Aorta (tissue), 5 donors: ENCODE measurements at places on chromosomes 2 and 18. TPM values are rescaled to one million over a fixed set of nuclear protein-coding genes. Genes with fewer than 3 reads are reported as not detected.
A peak's percentile ranks its signal among the peaks of the same experiment; 100 is the strongest.

- no peaks in the 10 kb centered on the region for H3K27me3 ChIP-seq
- DNase-seq: no peak
- no peak overlapping the region for H3K4me3 ChIP-seq
- no peaks in the 10 kb centered on the region for H3K4me1 ChIP-seq
These were observed 76.9 kb downstream of the NXPH2 start for GRCh38 chr2:138703242-138703641.

GRCh38 chr2:238169708-238170251 is 11.0 kb downstream of the ERFE start:
- H3K4me3 ChIP-seq: no peak overlapping the region
- no peaks in the 10 kb centered on the region for H3K27me3 ChIP-seq
- peaks cover 5% of the 10 kb centered on the region for H3K36me3 ChIP-seq
- H3K4me1 ChIP-seq: no peaks in the 10 kb centered on the region
- H3K27ac ChIP-seq: peak overlapping the region; percentile 78
- DNase-seq: peak; percentile 75

DNA sequence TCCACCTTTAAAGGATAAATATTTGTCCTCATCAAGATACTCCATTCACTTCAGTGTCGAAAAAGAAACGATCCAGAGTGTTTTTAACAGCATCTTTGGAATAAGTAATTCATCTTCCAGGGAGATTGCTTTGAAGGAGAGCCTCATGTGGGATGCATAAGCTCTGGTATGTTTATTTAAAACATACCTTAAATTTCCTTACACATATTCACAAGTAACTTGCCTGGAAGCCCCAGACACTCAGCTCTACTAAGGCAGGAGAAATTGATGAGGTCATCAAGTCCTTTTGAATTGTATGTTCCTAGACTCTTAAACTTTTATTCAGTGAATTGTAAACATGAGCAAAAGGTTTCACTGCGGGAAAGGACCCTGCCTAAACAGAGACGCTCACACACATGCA is 103.0 kb downstream of the CDK15 start:
- H3K36me3 ChIP-seq: no peaks in the 10 kb centered on the region
- no peak overlapping the region for H3K27ac ChIP-seq
- no peaks in the 10 kb centered on the region for H3K4me1 ChIP-seq
- H3K27me3 ChIP-seq: peaks cover 1% of the 10 kb centered on the region

DNA sequence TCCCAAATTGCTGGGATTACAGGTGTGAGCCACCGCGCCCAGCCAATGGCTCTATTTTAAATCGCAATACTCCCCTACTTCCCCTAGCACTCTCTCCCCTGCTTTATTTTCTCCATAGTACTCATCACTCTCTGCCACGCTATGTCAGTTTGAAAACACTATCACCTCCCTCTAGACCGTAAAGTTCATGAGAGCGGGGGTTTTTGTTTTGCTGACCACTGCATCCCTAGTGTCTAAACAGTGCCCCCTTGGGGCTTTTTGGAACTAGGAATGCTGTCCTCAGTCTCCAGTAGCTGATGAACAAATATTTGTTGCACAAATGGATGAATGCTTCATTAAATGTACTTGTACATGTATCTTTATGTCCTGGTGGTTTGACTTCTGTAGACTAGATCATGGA is 44.1 kb downstream of the ATOH8 start:
- no peak overlapping the region for H3K4me3 ChIP-seq
- DNase-seq: peak; percentile 4
- H3K36me3 ChIP-seq: no peaks in the 10 kb centered on the region
- H3K27ac ChIP-seq: no peak overlapping the region

The BIN1 gene
- total RNA-seq: 22.9 TPM

DNA sequence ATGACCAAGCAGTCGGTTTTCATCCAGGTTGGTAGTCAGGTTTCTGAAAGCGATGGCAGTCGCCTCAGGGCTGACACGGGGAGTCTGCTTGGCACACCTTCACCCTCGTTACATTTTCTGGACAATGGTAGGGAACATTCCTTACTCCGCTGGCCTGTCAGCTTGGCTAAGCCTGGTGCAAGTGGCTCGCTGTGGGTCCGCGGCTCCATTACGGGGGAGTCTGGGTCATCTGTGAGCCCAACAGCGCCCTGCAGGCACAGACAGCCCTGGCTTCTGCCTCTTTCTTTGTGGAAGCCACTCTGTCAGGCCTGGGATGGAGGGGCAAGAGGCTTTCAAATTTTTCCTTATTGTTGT is 95.6 kb downstream of the HDAC4 start:
- H3K4me3 ChIP-seq: no peak overlapping the region
- no peaks in the 10 kb centered on the region for H3K27me3 ChIP-seq
- no peaks in the 10 kb centered on the region for H3K36me3 ChIP-seq

DNA sequence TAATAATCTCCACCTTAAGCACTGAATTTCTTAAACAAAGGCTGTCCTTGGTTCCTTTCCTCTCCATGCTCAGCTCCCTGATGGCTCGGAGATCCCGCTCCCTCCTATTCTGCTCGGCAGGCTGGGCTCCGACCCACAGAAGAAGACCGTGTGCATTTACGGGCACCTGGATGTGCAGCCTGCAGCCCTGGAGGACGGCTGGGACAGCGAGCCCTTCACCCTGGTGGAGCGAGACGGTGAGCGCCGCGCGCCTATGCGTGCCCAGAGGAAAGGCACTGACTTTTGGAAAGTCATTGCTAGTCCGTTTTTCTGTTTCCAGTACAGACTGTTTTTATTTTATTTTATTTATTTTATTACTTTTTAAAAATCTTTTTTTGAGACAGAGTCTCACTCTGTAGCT is 9.6 kb downstream of the CNDP2 start:
- H3K27me3 ChIP-seq: no peaks in the 10 kb centered on the region
- no peak for DNase-seq
- no peak overlapping the region for H3K4me3 ChIP-seq
- no peak overlapping the region for H3K27ac ChIP-seq
- no peaks in the 10 kb centered on the region for H3K4me1 ChIP-seq

DNA sequence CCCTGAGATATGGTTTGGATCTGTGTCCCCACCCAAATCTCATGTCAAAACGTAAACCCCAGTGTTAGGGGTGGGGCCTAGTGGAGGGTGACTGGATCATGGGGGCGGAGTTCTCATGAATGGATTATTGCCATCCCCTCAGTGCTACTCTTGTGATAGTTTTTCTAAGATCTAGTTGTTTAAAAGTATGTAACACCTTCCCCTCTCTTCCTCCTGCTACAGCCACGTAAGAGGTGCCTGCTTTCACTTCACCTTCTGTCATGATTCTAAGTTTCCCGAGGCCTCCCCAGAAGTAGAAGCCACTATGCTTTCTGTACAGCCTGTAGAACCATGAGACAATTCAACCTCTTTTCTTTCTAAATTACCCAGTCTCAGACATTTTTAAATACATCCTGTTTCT is 16.9 kb downstream of the PUM2 start:
- no peak overlapping the region for H3K4me3 ChIP-seq
- no peaks in the 10 kb centered on the region for H3K27me3 ChIP-seq
- H3K4me1 ChIP-seq: no peaks in the 10 kb centered on the region

GRCh38 chr2:68757081-68757480 is 22.5 kb downstream of the ARHGAP25 start:
- no peaks in the 10 kb centered on the region for H3K36me3 ChIP-seq
- no peaks in the 10 kb centered on the region for H3K27me3 ChIP-seq
- no peaks in the 10 kb centered on the region for H3K4me1 ChIP-seq
- no peak overlapping the region for H3K4me3 ChIP-seq

The MARS2 gene
- 3.7 TPM for total RNA-seq

- H3K27ac ChIP-seq: no peak overlapping the region
- no peak for DNase-seq
- no peaks in the 10 kb centered on the region for H3K27me3 ChIP-seq
- no peak overlapping the region for H3K4me3 ChIP-seq
These were observed 46.0 kb downstream of the SOCS6 start for GRCh38 chr18:70334728-70335329.

GRCh38 chr2:85089585-85089984 is 43.6 kb upstream of the TCF7L1 start:
- H3K36me3 ChIP-seq: no peaks in the 10 kb centered on the region
- no peak overlapping the region for H3K4me3 ChIP-seq

GRCh38 chr18:10195529-10195928 is 258.9 kb upstream of the APCDD1 start:
- H3K27me3 ChIP-seq: no peaks in the 10 kb centered on the region
- no peak overlapping the region for H3K27ac ChIP-seq
- no peaks in the 10 kb centered on the region for H3K4me1 ChIP-seq
- H3K4me3 ChIP-seq: no peak overlapping the region

GRCh38 chr2:12253167-12253778 is 463.5 kb upstream of the TRIB2 start:
- H3K27ac ChIP-seq: no peak overlapping the region
- H3K4me3 ChIP-seq: no peak overlapping the region
- H3K36me3 ChIP-seq: no peaks in the 10 kb centered on the region
- no peaks in the 10 kb centered on the region for H3K27me3 ChIP-seq

- H3K4me1 ChIP-seq: no peaks in the 10 kb centered on the region
- no peak for DNase-seq
- H3K4me3 ChIP-seq: no peak overlapping the region
- no peak overlapping the region for H3K27ac ChIP-seq
- H3K27me3 ChIP-seq: no peaks in the 10 kb centered on the region
These were observed 88.8 kb downstream of the UXS1 start for GRCh38 chr2:106105151-106105922.

The AKAIN1 gene
- total RNA-seq: not detected

GRCh38 chr2:157932480-157933159 is 56.5 kb upstream of the ACVR1 start:
- no peak overlapping the region for H3K27ac ChIP-seq
- H3K27me3 ChIP-seq: no peaks in the 10 kb centered on the region
- H3K36me3 ChIP-seq: no peaks in the 10 kb centered on the region
- no peaks in the 10 kb centered on the region for H3K4me1 ChIP-seq

The MDH1B gene
- 0.93 TPM for total RNA-seq

The MRPL19 gene
- total RNA-seq: 33.2 TPM

GRCh38 chr18:63365876-63366212 is 1.2 kb downstream of the KDSR start:
- no peaks in the 10 kb centered on the region for H3K4me1 ChIP-seq
- H3K27me3 ChIP-seq: no peaks in the 10 kb centered on the region

DNA sequence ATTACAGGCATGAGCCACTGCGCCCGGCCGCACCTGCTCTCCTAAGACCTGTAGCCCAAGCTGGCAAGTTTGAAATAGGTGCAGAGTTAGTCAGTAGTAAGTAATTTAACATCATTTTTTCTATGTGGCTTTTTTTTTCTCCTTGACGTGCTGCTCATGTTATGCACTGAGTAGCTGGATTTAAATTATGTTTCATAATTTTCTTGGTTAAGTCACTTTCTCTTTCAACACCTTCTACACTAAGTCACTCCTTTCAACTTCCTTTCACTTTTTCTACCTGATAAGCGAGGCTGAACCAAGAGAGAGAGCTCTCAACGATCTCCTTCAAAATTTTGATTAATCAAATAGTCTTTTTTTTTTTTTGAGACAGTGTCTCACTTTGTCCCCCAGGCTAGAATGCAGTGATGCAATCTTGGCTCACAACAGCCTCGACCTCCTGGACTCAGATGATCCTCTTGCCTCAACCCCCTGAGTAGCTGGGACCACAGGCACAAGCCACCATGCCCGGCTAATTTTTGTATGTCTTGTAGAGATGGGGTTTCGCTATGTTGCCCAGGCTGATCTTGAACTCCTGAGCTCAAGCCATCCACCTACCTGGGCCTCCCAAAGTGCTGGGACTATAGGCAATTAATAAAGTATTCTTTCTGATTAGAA is 13.1 kb downstream of the CASP8 start:
- H3K27me3 ChIP-seq: no peaks in the 10 kb centered on the region
- H3K36me3 ChIP-seq: no peaks in the 10 kb centered on the region
- no peak overlapping the region for H3K4me3 ChIP-seq
- no peaks in the 10 kb centered on the region for H3K4me1 ChIP-seq
- DNase-seq: no peak
- H3K27ac ChIP-seq: no peak overlapping the region

- no peak for DNase-seq
- peaks cover 4% of the 10 kb centered on the region for H3K36me3 ChIP-seq
- no peaks in the 10 kb centered on the region for H3K27me3 ChIP-seq
- no peak overlapping the region for H3K27ac ChIP-seq
- H3K4me1 ChIP-seq: no peaks in the 10 kb centered on the region
- H3K4me3 ChIP-seq: no peak overlapping the region
These were observed 2.9 kb downstream of the DDX1 start for GRCh38 chr2:15594291-15595256.

- no peak overlapping the region for H3K4me3 ChIP-seq
- H3K27me3 ChIP-seq: no peaks in the 10 kb centered on the region
- H3K36me3 ChIP-seq: no peaks in the 10 kb centered on the region
- no peaks in the 10 kb centered on the region for H3K4me1 ChIP-seq
- H3K27ac ChIP-seq: no peak overlapping the region
These were observed 16.0 kb upstream of the ASXL2 start for GRCh38 chr2:25894135-25894830.

The SLC11A1 gene
- 40.1 TPM for total RNA-seq

GRCh38 chr2:85445316-85446295 is 27.1 kb downstream of the SH2D6 start:
- H3K36me3 ChIP-seq: no peaks in the 10 kb centered on the region
- DNase-seq: no peak
- no peaks in the 10 kb centered on the region for H3K4me1 ChIP-seq
- H3K27me3 ChIP-seq: no peaks in the 10 kb centered on the region
- no peak overlapping the region for H3K27ac ChIP-seq

GRCh38 chr2:98606431-98606830 is 1.9 kb downstream of the COA5 start:
- peaks cover 4% of the 10 kb centered on the region for H3K36me3 ChIP-seq
- H3K27me3 ChIP-seq: no peaks in the 10 kb centered on the region
- DNase-seq: no peak
- peaks cover 17% of the 10 kb centered on the region for H3K4me1 ChIP-seq
- no peak overlapping the region for H3K4me3 ChIP-seq

- no peaks in the 10 kb centered on the region for H3K4me1 ChIP-seq
These were observed 177.6 kb downstream of the MTX2 start for GRCh38 chr2:176446718-176447414.

The CNDP1 gene
- 0.49 TPM for total RNA-seq

DNA sequence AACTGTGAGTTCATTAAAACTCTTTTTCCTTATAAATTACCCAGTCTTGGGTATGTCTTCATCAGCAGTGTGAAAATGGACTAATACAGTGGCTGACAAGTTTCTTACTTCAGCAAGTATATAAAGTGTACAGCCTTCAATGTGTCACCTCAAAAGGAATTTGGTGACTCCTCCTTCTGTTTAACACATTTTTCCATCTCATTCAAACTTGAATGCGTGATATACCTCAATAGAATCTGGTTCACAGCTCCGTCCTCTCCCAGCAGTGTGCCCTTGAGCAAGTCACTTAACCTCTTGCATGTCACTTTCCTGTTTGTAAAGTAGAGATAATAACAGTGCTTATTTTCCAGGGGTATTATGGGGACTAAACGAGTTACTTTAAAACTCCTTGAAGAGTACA is 159.6 kb downstream of the CCBE1 start:
- no peaks in the 10 kb centered on the region for H3K27me3 ChIP-seq
- H3K4me1 ChIP-seq: no peaks in the 10 kb centered on the region
- no peak for DNase-seq
- H3K27ac ChIP-seq: no peak overlapping the region
- H3K36me3 ChIP-seq: no peaks in the 10 kb centered on the region

- H3K4me1 ChIP-seq: no peaks in the 10 kb centered on the region
- H3K27ac ChIP-seq: no peak overlapping the region
- H3K27me3 ChIP-seq: no peaks in the 10 kb centered on the region
- H3K4me3 ChIP-seq: no peak overlapping the region
These were observed 793.0 kb upstream of the ACVR2A start for GRCh38 chr2:147051814-147052213.

- H3K27ac ChIP-seq: peak overlapping the region; percentile 86
- no peak overlapping the region for H3K4me3 ChIP-seq
- no peaks in the 10 kb centered on the region for H3K27me3 ChIP-seq
- H3K36me3 ChIP-seq: no peaks in the 10 kb centered on the region
These were observed 17.1 kb downstream of the ATOH8 start for GRCh38 chr2:85770786-85771409.

GRCh38 chr2:44598330-44599119 is 236.8 kb downstream of the CAMKMT start:
- no peak overlapping the region for H3K27ac ChIP-seq
- H3K27me3 ChIP-seq: no peaks in the 10 kb centered on the region
- no peak overlapping the region for H3K4me3 ChIP-seq
- no peak for DNase-seq
- no peaks in the 10 kb centered on the region for H3K4me1 ChIP-seq
